Fibroblast of pulmonary artery (primary cell): ENCODE measurements at places on chromosomes 11 and 22.

DNA sequence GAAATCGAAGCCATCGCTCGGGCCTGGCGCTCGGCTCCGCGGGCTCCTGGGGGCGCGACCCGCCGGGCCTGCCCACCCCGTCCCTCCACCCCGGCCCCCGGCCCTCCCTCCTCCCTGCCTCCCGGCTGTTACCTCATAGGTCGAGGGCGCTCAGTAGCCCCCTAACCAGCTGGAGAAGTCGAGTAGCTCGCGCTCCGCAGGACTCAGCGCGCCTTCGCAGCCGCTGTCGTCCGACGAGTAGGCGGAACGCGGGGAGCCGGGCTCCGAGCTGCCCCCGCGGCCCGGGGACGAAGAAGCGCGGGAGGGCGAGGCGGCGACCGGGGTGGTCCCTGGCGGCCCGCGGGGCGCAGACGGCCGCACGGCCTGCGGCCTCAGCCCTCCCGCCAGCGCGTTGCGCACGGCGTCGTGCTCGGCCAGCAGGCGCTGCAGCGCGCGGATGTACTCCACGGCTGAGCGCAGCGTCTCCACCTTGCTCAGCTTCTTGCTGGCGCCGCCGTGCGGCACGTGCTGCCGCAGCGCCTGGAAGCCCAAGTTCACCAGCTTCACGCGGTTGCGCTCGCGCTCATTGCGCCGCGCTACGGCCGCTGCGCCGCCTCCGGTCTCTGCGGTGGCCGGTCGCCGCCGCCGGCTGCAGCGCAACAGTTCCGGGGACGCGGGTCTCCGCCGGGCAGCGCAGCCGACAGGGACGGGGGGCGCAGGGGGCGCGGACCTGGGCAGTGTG is 627 bp downstream of the ASCL2 start:
- DNase-seq: peak; percentile 65

DNA sequence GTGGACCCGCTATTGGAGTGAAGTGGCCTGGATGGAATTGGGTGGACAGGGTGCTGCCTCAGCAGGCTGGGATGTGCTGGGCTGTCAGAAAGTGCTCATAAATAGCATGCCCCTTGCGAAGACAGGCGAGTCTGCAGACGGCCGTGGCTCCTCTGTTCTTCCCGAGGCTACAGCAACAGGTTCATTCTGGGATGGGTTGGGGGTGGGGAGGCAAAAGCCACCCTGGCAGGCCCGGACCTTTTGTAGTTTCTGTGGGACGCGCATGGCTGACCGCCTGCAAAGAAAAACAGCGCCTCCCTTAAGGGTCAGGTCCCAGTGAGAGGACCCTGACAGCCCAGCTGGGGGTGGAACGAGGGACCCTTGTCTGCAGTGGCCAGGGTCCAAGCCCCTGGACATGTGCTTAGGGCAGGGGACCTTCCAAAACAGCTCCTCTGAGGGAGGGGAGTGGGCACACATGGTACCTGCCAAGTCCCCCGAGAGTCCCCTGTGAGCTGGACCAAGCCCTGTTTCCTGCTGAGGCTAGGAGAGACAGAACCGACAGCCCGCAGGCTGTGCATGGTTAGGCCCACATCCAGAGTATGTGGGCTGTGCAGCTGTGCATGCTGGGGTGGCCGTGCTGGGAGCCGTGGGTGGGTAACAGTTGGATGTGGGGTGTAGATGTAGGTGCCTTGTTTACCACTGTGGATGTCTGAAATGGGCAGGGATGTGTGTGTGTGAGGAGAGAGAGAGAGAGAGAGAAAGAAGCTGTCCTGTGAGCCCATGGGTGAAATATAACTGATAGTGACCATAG is at the start of gene CRYBB3:
CRYBB3 (plus strand) TSS at position 128 of the 790 bp plus-strand sequence. CDS start 1,539 bp downstream, outside the sequence.
- DNase-seq: no peak

DNA sequence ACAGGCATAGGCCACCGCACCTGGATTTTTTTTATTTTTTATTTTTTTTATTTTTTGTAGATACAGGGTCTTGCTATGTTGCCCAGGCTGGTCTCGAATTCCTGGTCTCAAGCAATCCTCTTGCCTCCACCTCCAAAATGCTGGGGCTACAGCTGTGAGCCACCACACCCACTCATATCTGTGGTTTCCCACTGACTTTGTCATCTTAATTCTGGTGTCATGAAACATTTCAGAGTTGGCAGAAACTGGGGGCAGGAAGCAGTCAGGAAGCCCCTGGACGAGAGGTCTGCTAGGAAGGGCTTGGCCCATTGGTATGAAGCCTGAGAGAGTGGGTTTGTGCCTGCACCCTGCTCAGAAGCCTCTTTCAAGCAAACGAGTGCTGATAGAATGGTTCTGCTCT is 49.1 kb downstream of the COMMD9 start:
- no peak for DNase-seq

- no peak for DNase-seq
Observed at GRCh38 chr11:96329419-96329818, 13.6 kb downstream of the MAML2 start.

- peak; percentile 56 for DNase-seq
Observed at GRCh38 chr11:66068923-66069714, 953 bp upstream of the PACS1 start.

GRCh38 chr22:28955817-28956216 is 72.4 kb downstream of the ZNRF3 start:
- no peak for DNase-seq

DNA sequence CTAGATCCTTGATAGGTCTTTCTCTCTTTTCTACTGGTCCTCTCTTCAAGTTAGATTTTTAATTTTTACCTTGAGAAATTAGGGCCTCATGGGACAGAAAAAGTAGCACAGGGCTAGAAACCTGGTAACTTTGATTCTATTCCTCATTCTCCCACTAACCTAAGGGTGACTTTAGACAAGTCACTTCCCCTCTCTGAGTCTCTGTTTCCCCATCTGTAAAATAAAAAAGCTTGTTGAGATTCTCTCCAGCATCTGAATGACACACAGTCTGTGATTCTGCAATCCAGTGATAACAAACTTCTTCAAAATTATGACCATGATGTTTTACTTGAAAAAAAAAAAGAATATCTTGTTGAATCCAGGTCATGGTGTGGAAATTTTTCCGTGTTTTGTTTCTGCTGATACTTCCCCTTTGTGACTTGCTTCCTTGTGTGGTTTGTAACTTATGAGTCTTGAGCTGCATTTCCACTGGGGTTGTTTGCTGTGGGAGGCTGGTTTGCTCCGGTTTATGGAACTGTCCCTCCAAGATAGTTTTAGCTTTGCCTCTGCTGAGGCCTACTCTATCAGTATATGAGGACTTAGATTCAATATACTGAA is 9.8 kb upstream of the MPEG1 start:
- no peak for DNase-seq

- peak; percentile 28 for DNase-seq
Observed at GRCh38 chr11:15843309-15843872, 513.0 kb downstream of the SOX6 start.

GRCh38 chr11:14240221-14240620 is 118.8 kb downstream of the RRAS2 start:
- no peak for DNase-seq

- peak; percentile 60 for DNase-seq
Observed at GRCh38 chr11:11027288-11027687, 169.4 kb upstream of the ZBED5 start.

DNA sequence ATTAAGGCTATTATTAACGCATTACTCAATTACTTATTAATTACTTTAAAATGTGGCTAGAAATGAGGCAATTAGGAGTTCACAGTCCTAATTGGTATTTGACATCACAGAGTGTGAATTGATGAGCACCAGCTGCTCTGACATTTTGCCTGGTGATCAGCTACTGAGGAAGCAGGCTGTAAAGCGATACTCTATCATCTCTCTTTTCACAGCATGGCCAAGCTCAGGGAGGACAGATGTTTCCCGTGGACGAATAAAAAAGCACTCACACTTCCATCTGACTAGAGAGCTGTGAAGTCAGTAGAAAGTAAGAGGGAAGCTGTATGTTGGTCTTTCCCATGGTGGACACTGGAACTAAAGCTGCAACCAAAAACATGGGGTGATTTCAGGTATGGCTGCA is 29.1 kb upstream of the SYT9 start:
- no peak for DNase-seq

DNA sequence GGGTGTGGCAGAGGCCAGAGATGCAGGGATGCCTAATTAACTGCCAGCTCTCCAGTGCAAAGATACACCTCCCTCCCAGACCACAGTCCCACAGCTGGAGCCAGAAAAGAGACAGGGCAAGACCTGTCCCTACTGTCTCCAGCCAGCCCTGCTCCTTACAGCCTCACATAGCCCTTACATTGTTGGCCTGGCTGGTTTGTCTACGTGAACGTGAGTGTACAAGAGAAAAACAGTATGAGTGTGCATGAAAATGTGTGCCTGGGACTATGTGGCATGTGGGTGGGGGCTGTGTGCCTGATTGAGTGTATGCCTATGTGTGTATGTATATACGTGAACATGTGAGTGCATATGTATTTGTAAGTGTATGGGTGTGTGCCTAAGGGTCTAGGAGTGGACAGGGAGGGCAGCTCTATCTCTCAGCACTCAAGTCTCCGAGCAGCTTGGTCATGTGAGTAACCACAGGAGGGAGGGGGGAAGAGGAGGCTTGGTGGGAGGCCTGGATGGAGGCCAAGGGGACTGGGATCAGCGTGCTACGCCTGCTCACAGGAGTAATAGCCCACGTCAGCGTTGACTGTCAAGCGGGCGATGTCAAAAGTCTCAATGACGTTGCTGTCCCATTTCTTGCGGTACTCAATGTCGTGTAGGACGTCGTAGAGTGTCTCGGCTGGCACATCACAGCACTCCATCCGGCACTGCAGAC is 6.6 kb upstream of the ARAP1 start:
- DNase-seq: peak; percentile 94

DNA sequence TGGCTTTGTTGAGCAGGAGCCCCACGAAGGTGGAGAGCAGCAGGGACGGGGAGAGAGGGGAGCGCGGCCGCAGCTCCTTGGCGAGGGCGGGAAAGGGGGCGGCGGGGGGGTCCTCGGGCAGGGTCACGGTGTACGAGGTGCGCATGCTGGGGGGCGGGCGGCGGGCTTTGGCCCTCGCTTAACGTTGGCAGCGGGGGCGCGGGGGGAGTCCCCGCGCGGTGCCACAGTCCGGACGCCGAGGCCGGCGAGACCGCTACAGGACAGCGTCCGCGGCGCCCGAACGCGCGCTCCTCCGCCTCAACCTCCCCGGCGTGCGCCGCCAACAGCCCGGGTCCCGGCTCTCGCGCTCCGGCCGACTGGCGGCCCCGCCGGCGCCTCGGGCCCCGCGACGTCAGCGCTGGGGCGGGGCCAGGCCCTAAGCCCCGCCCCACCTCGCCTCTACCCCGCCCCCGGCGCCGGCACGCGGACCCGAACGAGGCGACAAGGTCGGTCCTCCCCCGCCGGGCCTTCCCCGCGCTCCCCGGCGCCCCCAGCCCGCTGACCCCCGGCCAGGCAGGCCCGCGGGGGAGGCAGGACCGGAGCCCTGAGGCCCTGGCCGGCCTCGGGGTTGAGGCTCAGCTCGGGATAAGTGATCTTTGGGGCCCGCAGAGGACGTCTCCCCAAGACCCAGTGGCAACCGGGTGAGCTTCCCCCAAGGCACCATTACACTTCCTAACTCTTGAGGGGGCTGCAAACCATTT is 17.5 kb downstream of the USP2 start:
- DNase-seq: peak; percentile 32

GRCh38 chr11:103736315-103737036 is 300.0 kb upstream of the DDI1 start:
- DNase-seq: no peak

DNA sequence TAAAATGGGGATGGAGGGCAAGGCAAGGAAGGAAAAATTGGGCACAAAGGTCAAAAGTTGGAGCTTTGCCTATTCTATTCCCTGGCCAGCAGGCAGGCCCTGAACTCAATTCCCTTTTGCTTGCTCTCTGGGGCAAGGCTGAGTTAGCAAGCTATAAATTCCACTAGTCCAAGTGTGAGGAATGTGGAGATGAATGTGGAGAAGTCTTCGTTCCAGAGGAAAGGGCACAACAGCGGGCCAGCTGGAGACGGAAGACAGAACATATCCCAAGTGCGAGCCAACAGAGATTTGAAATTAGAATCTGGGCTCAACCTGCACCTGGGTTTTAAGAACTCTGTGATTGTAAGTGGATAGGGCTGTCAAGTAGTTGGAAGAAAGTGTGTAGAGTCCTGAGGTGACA is 29.5 kb upstream of the FZD4 start:
- no peak for DNase-seq

GRCh38 chr11:67577951-67578350 is 5.7 kb upstream of the GSTP1 start:
- DNase-seq: no peak

GRCh38 chr11:123594188-123594901 is 60.1 kb downstream of the SCN3B start:
- DNase-seq: peak; percentile 15

DNA sequence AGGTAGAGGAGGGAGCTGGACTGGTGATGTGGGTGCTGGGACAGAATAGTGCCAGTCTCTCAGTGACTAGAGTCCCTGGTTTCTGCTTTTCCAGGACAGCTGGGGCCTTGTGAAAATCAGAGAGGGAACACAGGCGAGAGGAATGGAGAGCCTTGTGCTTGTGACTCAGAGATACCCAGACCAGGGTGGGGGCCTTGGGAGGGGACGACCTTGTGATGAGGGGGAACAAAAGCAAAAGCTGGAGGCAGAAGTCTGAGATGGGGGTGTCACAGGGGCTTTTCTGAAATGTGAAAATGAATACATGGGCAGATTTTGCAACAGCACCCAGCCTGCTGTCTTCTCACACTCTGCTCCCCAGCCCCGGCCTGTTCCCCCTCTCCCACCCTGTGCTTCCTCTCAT is 3.4 kb upstream of the NR1H3 start:
- peak; percentile 50 for DNase-seq

DNA sequence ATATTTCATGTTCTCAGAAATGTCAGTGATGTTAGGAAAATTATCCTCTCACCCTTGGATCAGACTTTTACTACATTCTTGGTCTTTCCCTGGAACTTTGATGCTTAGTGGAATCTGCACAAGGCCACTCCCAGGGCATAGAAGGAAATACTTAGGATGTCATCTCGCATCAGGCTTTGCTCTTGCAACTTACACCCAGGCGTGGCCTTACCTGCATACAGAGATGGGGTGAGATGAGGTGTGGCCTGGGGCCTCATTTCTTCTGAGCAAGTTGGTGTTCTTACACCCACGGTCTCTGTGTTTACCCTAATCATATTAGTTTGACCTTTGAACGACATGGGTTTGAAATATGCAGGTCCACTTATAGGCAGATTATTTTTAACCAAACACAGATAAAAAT is 19.0 kb upstream of the OR52K2 start:
- DNase-seq: no peak

DNA sequence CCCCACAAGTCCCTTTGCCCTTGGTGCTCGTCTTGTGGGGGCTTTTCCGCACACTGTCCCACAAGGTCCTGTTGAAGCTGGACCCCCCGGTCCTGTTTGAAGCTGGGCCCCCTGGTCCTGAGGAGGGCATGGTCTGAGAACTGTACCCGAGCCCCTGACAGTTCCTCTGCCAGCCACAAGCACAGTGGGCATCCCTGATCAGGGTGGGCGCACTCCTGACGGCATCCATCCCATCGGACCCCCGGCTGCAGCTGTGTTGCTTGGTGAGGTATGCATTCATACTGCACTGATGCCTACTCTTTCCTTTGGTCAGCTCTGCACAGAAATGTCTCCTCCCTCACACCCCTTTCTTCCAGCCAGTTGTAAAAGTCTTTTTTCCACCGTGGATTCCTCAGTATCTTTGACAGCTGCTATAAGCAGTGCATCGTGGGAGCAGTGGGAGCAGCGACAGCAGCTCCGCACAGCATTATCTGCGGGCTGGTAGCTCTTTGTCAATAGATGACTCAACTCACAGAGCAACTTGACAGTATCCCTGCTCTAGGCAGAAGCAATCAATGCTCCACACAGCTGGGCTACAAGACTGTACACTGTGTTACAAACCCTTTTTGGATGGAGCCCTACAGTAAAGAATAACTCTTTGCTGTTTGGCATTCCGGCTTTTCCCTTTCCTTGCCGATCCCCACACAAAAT is 1030.8 kb upstream of the CCDC90B start:
- DNase-seq: peak; percentile 71

- no peak for DNase-seq
Observed at GRCh38 chr11:27233654-27234042, 129.4 kb downstream of the CCDC34 start.
